ENCODE measurements at places on chromosomes 11 and 22. TPM values are rescaled to one million over a fixed set of nuclear protein-coding genes. Genes with fewer than 3 reads are reported as not detected.
A peak's percentile ranks its signal among the peaks of the same experiment; 100 is the strongest.

DNA sequence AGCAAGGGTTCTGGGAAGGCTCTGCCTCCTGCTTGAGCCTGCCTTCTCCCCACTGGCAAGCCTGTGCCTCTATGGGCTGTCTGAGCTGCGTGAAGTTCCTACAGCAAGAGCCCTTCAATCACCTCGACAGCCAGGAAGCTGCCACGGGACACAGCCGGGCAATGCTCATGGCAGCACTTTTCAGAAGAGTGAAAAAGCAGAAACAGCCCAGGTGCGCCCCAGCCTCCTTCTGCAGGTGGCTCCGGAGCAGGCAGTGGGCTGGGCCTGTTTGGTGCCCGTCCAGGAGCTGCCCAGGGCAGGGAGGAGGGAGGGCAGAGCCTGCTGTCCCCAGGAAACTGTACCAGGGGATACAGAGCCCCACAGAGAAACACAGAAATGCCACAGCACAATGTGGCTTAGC lies 24.6 kb upstream of the COMT start:
- DNase-seq: no peak

- no peak for DNase-seq
Measured at GRCh38 chr11:18452927-18453326, 2.7 kb upstream of the LDHAL6A start.

DNA sequence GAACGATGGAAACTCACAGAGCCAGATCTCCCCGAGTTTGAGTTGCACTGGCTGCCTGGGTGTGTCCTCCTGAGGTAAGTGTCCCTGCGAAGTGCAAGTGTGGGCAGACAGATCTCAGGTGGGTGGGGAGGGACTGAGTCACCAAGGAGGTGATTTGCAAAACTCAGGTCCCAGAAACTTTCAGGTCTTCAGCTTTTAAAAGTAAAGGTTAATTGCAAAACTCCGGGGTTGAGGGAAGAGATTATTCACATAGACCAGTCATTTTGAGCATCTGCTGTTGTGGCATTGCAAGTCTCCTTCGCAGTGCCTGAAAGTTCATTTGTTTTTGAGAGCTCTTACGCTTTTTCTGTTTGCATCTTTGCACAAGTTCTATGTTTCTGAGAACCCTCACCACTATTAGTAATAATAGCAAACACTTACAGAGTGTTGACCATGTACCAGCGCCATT lies 7.1 kb downstream of the CD44 start:
- DNase-seq: peak; percentile 65

DNA sequence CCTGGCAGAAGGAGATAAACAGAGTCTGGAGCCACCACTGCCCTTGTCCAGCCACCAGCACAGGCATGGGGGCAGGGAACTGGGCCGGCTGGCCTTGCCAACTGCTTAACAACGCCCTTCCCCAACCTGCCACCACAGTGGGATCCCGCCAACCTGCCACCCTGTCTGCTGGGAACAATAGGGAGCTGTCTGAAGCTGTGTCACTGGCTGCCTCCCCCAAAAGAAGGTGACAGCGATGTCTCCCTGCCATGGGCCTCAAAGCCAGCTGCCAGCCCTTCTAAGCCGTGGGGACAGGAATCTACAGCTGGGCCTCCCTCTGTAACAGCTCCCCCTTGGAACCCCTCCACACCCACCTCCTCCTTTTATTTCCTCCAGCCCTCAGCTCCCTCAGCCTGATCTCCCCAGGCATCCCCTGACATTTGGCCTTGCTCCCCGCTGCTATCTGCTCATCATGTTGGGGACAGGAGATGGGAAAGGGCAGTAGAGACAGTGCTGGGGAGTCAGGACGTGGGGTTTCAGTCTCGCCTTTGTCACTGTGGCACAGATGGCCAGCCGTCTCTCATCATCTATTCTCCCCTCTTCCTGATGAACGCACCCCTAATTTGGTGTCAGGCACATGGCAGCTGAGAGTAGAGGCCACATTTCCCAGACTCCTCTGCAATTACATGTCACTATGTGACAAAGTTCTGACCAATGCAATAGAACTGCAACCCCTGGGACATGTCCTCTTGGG lies 51.3 kb upstream of the PRDM11 start:
- no peak for DNase-seq

DNA sequence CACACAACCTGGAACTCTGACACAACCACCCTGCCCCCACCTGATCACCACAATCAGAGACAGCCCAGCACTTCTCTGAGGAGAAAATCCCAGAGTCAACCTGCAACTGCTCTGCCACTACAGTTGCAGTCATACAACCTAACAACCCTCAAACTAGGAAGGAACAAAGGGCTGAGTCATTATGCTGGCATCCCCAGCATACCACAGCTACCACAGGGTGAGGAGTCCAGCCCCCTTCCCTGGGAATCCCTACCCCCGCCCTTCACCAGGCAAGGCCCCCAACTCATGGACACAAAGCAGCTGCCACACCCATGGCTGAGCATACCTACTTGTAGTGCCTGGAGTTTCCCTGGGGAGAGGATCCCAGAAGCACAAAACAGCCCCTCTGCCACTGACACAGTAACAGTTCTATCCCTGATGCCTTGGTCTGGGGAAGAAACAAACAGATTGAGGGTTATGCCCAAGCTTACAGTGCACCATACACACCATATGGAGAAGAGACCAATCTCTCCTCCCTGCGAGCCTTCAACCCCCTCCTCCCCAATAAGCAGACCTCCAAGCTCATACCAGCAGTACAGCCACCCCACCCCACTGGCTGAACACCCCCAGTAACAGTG lies 68.5 kb upstream of the C11orf58 start:
- DNase-seq: no peak

The MRGPRX1 gene
- total RNA-seq: not detected

Measured in natural killer cell (primary cell).